ENCODE measurements at places on chromosomes 5 and 9. TPM values are rescaled to one million over a fixed set of nuclear protein-coding genes. Genes with fewer than 3 reads are reported as not detected.

The KIF12 gene
- total RNA-seq, result not detected

The TICAM2 gene
- 3.5 TPM for total RNA-seq

The SLC6A7 gene
- total RNA-seq, result not detected

The SPATA6L gene
- 0.32 TPM for total RNA-seq

The WHRN gene
- 1.3 TPM for total RNA-seq

The FYB1 gene
- 262 TPM for total RNA-seq

The MOB3B gene
- total RNA-seq, result 0.39 TPM

The ZNF454 gene
- not detected for total RNA-seq

The SHOC1 gene
- not detected for total RNA-seq

The CRAT gene
- total RNA-seq, result 15.2 TPM

The CNTNAP3B gene
- not detected for total RNA-seq

The ERCC8 gene
- 9.1 TPM for total RNA-seq

The PITX1 gene
- total RNA-seq, result 0.51 TPM

The SOX30 gene
- total RNA-seq, result 0.12 TPM

The HOMER1 gene
- 3.1 TPM for total RNA-seq

The PTPRD gene
- not detected for total RNA-seq

The CTXN3 gene
- total RNA-seq, result not detected

The SECISBP2 gene
- 46.6 TPM for total RNA-seq

The SNCAIP gene
- total RNA-seq, result not detected

The PPP3R2 gene
- not detected for total RNA-seq

The AJM1 gene
- 8.8 TPM for total RNA-seq

The TRIM32 gene
- total RNA-seq, result 20.5 TPM

The TMEM252 gene
- not detected for total RNA-seq

The UBLCP1 gene
- 31.9 TPM for total RNA-seq

The NSA2 gene
- 70.1 TPM for total RNA-seq

The IARS1 gene
- total RNA-seq, result 144 TPM

The SV2C gene
- 0.07 TPM for total RNA-seq

The DBH gene
- total RNA-seq, result not detected

The COL5A1 gene
- total RNA-seq, result 0.15 TPM

The FOXD4L5 gene
- total RNA-seq, result 0.32 TPM

The TRAF1 gene
- total RNA-seq, result 97.1 TPM

The PLAC8L1 gene
- 0.96 TPM for total RNA-seq

The INSYN2B gene
- not detected for total RNA-seq

The C5orf52 gene
- total RNA-seq, result not detected

The GDA gene
- not detected for total RNA-seq

The SHC3 gene
- not detected for total RNA-seq

The SPINK7 gene
- total RNA-seq, result not detected

The C9 gene
- total RNA-seq, result not detected

The HACD4 gene
- 11.0 TPM for total RNA-seq

The NR2F1 gene
- total RNA-seq, result not detected

The FAXDC2 gene
- total RNA-seq, result not detected

The GPR151 gene
- total RNA-seq, result not detected

The FCN1 gene
- total RNA-seq, result not detected

The ERAP2 gene
- total RNA-seq, result 153 TPM

The GDNF gene
- total RNA-seq, result not detected

The PCDHB4 gene
- not detected for total RNA-seq

The GRXCR2 gene
- total RNA-seq, result not detected

The CERCAM gene
- 0.88 TPM for total RNA-seq

The PCDHGC4 gene
- total RNA-seq, result 0.37 TPM
